ENCODE measurements at places on chromosomes 4 and X.

DNA sequence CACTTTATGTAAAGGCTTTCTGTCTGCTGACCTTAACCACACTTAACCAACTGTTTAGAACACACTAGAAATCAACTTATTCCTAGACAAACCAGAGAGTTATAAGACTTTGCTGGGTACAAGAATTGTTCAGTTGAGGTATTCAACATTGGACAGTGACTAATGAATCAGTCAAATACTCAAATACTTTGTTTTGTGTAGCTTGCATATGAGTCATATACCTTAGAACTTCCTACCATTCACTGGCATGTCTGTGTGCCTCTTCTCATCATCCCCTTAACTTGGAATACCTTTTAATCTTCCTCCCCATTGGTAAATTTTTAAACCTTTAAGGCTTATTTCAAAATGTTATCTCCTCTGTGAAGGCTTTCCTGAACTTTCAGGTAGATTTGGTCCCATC lies 708.8 kb upstream of the GRIA3 start:
- no peak for DNase-seq

DNA sequence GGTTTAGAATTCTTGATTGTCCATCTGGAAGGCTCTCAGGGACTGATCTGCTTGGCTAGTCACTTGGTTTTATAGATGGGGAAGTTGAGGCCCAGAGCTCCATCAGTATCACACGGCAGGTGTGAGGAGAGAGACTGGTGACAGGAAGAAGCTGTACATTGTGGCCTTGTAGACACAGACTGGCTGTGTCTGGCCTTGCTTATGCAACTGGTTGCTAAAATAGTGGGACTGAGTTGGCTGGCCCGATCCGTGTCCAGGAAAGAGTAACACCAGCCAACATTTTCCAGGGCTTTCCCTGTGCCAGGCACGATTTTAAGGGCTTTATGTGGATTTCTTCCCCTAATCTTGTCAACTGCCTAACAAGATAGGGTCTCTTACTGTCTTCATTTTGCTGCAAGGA lies 2.8 kb downstream of the TBC1D14 start:
- no peak for DNase-seq

DNA sequence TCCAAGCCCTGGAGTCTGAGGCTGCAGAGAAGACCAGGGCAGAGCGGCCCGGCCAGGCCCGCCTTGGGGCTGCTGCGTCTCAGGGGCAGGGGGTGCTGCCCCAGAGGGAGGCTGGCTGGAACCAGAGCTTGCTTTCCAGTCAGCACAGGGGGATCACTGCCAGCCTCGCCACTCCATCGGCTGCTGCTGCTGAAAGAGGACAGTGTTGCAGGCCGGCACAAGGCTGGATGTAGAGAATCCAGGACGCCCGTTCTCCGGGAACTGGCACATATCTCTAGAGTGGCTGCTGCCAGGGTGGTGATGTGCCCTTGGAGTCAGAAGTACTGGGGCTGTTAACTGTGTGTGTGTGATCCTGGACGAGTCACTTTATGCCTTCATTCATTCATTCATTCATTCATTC lies 31.9 kb upstream of the SORCS2 start:
- DNase-seq = no peak

DNA sequence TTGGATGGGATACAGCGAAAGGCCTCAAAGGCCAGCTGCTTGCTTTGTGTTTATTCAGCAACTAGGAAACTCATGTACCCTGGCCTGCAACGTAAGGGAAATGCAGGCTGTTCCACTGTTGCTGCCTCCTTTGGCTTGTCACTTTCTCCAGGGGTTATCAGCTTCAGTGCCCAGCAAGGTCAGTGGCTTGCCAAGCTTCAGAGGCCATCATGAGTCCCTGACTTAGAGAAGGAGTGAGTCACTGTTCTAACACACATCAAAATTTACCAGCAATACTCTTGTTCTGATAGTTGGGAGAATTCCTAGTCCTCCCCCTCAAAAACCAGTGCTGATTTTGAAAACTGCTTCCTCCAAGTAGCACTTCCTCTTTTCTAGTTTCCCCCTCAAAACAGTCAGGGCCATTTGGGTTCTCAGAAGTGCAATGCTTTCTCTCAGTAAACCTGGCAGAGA lies 250.8 kb downstream of the ARHGAP24 start:
- no peak for DNase-seq

DNA sequence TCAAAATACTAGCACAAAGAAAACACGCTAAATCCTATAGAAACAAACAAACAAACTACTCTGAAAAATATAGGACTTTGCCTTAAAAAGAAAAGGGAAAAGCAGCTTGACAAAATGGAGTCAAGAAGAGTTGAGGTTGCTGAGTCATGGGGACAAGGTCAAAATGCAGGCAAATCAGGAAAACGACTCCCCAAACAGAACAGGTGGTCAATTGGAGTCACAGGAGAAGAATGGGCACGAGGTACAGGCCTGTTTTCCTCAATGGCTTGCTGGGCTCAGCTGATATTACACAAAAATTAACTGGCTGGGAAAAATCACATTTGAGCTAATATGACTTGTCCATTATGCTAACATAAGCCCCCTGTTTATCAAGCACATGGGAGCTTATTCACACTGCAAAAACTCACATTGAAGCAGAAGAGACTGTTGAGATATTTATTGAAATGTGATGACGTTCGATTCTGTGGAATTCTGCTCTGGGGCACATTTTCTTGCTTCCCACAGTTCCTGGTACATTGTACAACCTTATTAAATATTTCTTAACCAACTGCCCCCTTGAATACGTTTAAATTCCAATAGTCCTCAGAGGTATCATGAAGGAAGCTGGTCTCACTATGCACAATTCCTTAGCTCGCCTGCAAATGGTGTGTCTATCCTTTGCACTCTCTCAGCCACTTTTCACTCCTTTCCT lies 1622.1 kb downstream of the STIM2 start:
- no peak for DNase-seq

DNA sequence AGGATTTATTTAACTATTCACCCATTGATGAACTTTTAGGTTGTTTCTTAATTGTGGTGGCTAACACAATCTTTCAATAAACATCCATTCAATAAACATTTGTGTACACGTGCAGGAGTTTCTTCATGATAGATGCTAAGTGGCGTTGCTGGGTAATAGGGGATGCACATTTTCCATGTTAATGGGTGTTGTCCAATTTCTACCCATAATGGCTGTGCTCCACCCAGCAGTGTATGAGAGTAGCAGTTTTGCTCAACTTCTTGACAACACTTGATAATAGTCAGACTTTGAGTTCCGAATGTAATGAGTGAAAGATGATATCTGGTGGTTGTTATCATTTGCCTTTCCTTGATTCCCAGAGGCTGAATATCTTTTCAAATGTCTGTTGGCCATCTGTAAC lies 104.7 kb downstream of the NHSL2 start:
- no peak for DNase-seq

DNA sequence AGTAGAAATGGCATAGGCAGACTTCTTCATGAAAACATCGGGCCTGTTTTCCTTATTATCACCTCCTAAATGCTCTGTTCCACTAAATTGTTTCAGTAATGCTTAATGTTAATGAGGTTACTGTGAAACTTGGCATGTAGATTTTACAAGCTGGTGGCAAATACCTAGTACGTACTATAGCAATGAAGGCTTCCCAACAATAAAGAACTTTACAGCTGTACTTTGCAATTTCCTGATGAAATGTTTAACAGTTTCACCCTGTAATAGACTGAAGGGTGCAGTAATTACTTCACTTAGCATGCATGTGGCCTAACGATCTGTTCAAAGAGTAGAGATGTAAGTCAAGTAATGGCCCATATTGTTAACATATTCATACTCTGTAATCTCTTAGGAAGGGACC lies 524.7 kb downstream of the IL15 start:
- DNase-seq = no peak

- DNase-seq = no peak
These were observed 49.9 kb upstream of the TMEM184C start for GRCh38 chr4:147567276-147567675.

- no peak for DNase-seq
These were observed 93.0 kb downstream of the PHKA2 start for GRCh38 chrX:18890724-18891547.

GRCh38 chrX:1422135-1422465 lies 30.2 kb upstream of the SLC25A6 start:
- DNase-seq = no peak

GRCh38 chr4:6365545-6366086 lies 96.0 kb downstream of the WFS1 start:
- no peak for DNase-seq

DNA sequence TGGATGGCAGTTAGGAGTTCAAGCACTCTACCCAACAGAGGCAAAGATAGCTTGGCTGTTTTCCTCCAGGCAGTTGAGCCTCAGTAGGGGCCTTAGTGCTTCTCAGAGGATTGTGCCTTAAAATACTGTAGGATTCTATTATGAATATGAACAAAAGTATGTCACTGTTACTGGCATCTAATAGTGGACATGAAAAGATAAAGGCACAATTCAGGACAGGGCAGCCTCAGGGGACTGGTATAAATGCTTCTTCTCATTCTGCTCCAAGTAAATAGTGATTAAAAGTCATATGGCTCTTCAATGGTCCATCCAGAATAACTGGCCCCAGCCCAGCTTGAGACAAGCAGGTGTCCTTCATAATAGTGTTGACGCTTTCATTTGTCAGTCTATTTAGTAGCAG lies 17.7 kb downstream of the COL4A6 start:
- no peak for DNase-seq

DNA sequence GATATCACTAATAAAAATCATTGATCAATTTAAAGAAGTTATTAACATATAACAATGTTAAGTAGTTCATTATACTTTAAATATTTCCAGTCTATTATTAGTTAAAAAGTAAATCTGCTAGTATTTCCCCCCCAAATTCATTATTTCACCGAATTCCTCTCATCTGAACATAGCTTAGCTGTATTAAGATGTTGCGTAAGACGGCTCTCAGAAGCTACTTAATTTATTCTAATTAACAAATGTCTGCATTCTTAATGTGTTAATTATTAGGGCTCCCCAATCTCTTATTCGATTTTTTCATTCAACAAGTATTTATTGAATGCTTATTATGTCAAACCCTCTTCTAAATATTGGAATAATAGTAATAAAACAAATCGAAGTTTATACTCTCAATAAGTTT lies 290.7 kb downstream of the TRIML1 start:
- DNase-seq = no peak

- DNase-seq = no peak
These were observed 861 bp upstream of the DTHD1 start for GRCh38 chr4:36280555-36280954.

DNA sequence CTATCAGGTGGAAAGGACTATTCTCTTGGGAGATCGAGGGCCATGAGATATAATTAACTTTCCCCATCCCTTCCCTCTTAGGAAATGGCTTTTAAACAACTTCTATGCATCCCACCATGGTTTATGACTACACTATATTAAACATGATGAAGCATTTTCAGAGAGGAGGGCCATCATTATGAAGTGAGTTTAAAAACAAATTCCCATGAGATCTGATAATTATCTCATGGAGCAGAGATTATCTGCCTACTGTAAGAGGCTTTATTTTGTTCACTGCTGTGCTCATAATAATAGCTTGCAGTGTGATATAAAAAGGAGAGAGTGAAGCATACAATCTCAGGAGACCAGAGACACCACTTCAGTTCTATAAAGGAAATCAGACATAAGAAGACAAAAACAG lies 330.5 kb upstream of the ZFP42 start:
- no peak for DNase-seq

GRCh38 chrX:153381684-153382532 lies 19.2 kb downstream of the PNMA6E start:
- DNase-seq = no peak

- DNase-seq = no peak
These were observed 8.0 kb downstream of the NIPAL1 start for GRCh38 chr4:48024522-48024921.

DNA sequence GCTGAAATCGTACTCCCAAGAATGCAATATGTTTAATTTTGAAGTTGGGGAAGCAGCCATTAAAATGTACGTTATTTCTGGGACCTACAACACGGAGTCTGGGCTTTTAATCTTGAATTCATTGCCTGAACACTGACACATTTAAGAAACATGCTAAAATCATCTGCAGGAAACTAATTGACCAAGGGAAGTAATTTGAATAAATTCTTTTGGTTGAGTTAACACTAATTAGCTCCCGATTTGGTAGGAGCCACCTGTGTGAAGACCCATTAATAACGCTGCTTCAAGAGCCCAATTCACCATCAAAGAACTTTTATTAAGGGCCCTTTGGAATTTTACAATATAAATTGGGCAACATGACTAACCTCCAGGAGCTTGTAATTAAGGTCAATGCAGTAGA lies 309.2 kb downstream of the RAB28 start:
- DNase-seq = no peak

GRCh38 chr4:7981738-7982394 lies 42.2 kb upstream of the AFAP1 start:
- DNase-seq = no peak

DNA sequence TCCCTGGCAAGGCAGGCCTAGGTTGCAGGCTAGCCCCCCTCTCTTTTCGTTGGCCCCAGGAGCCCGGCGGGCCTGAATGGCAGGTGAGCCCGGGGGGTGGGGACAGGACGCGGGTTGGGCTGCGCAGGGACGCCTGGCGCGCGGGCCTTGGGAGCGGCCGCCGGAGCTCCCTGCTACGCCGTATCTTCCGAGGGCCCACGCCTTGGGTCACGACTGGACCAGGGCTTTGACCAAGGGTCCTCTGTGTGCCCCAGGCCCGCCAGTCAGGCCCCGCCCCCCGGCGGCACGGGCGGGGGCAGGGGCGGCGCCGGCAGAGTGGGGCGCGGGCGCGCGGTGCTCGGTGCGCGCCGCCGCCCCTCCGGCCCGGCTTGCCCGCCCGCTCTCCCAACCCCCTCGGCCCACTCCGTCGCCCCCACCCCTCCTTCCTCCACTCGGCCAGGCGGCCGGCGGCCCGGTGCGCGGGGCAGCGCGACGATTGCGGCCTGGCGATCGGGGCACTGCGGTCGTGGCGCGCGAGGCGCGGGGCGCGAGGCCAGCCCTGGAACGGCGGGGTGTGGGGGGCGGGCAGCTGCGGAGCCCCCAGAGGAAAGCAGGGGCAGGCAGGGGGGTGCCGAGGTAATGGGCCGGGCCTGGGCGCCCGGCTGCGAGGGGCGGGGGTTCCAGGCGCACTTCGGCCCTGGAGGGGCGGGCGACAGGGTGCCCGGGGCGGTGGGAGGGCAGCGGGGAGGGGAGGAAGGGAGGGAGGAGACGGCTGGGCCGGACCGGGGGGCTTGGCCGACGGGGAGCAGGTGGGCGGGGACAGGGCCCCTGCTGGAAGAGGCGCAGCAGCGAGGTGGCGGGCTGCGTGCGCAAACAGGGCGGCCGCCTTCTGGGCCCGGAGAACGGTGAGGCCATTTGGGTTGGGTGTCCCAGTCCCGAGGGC lies at the start of gene PRRG3:
TSS of gene PRRG3 (plus strand) at position 798 of the 922 bp plus-strand sequence. CDS start 3,357 bp downstream, outside the sequence.
- no peak for DNase-seq

DNA sequence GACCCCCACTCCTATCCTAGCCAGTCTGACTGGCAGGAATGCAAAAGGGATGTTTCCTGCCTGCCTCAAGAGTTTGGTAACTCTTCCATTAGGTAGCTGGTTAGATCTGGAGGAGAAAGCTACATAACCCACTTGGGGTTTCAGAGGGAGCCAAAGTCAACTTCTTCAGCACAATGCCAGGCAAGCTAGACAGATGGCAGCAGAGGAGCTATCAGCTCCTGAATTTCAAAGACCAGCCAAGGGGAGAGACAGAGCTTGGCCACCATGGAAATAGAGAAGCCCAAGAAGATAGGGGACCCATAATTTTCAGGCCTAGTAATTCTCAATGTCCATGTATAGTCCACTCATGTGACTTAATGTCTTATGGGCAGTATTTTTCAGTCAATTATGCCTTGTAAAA lies 56.4 kb downstream of the PGRMC1 start:
- no peak for DNase-seq

Measured in stimulated activated CD4-positive, alpha-beta T cell treated with anti-CD3 and anti-CD28 coated beads, Interleukin-1b, Interleukin-23, amount 100 ng/mL, for 1 hour (primary cell).